Activated T-helper 1 cell treated with anti-CD3 and anti-CD28 coated beads, Interleukin-2, amount 50 U/mL, for 16 hours (primary cell): ENCODE measurements at places on chromosomes 6 and 20.

- no peak for DNase-seq
Observed at GRCh38 chr6:2630359-2630758, 120.4 kb downstream of the MYLK4 start.

GRCh38 chr20:41861772-41862422, 243.7 kb upstream of the CHD6 start:
- no peak for DNase-seq

DNA sequence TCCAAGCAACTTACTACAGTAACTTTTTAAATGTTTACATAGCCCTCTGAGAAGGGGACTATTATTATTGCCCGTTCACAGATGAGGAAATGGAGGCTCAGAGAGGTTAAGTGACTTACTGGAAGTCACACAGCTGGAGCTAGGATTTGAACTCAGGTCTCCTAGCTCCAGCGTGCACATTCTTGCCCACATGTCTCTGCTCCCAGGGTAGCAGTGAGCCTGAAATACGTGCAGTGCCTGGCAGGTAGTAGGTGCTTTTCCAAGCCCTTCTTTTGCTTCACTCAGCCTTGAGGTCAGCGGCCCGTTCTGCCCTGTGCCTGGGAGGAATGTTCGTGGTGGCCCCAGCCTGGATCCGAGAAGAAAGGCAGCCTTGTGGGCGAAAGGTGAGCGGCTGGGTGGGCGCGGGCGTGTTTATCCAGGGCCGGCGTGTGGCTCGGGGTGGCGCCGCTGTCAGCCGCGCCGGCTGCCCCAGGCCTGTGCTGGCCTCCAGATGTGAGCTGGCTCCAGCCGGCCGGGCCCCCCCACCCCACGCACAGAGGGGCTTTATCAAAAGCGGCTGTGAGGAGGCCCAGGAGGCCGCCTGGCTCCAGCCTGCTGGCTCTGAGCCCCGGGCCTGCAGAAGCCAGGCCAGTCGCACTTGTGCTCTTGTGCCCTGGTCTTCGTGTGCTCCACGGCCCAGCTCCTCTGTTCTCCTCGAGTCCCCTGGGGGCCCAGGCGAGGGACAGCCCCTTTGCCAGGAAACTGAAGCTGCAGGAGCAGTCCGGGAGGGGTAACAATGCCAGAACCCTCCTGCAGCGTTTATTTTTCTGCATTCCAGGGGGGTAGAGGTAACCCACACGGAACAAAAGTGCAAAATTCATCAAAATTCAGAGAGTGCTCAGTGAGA, 58.1 kb downstream of the UBE2V1 start:
- DNase-seq: no peak

GRCh38 chr6:70299456-70299855, 3.4 kb downstream of the COL9A1 start:
- DNase-seq: no peak

DNA sequence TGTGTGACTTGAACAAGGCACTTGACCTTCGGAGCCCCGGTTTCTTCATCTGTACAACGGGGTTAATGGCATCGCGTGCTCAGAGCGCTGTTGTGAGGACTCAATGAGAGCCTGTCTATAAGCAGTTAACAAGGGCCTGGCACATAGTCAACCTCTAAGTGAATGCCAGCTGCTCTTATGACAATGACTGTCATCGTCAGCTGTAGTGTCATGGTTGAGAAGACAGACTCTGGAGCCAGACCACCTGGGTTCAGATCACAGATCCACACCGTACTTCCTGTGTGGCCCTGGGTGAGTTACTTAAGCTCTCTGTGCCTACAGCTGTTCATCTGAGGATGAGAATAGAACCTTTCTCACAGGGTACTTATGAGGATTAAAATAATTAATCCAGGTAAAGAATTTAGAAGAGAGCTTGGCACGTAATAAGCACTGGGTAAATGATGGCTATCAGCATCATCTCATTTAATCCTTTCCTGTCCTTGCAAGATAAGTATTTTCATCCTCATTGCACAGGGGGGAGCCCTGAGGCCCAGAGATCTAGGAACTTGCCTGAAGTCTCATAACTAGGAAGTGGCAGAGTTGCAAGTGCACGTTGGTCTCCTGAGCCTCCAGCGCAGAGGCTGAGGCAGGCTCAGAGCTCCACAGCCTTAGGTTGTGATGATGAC, 105.3 kb downstream of the EYA2 start:
- no peak for DNase-seq

- no peak for DNase-seq
Observed at GRCh38 chr6:52283111-52283510, 1.4 kb downstream of the MCM3 start.

GRCh38 chr6:52365317-52365716, 3.4 kb downstream of the PAQR8 start:
- no peak for DNase-seq

- no peak for DNase-seq
Observed at GRCh38 chr6:13360671-13361540, 32.6 kb upstream of the TBC1D7 start.

DNA sequence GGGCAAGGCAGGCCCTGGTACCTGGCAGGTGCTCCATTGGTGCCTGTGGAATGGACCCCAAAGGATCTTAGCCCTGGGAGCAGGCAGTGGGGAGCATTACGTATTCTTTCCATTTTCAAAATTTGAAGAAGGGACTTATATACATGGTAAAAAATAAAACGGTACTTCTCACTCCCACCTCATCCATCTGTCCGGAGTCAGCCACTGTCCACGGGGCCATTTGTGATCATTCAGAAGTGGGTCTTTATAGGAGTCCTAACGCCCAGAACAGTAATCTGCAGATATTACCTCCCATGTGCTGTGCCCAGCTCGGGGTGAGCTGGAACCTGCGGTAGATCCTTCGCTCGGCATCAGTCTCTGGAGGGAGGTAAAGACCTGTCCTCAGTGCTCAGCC, 110.4 kb downstream of the SYCP2 start:
- no peak for DNase-seq

- DNase-seq: no peak
Observed at GRCh38 chr20:22403632-22404361, 180.6 kb downstream of the FOXA2 start.

- DNase-seq: no peak
Observed at GRCh38 chr20:32963176-32963575, 41.1 kb downstream of the SUN5 start.

- DNase-seq: no peak
Observed at GRCh38 chr6:17768881-17769280, 62.2 kb upstream of the NUP153 start.

GRCh38 chr6:164331026-164331425, 916.5 kb downstream of the QKI start:
- DNase-seq: no peak

GRCh38 chr20:20276811-20277530, 90.9 kb upstream of the INSM1 start:
- DNase-seq: no peak

- DNase-seq: no peak
Observed at GRCh38 chr6:122758927-122759334, 20.6 kb upstream of the FABP7 start.

DNA sequence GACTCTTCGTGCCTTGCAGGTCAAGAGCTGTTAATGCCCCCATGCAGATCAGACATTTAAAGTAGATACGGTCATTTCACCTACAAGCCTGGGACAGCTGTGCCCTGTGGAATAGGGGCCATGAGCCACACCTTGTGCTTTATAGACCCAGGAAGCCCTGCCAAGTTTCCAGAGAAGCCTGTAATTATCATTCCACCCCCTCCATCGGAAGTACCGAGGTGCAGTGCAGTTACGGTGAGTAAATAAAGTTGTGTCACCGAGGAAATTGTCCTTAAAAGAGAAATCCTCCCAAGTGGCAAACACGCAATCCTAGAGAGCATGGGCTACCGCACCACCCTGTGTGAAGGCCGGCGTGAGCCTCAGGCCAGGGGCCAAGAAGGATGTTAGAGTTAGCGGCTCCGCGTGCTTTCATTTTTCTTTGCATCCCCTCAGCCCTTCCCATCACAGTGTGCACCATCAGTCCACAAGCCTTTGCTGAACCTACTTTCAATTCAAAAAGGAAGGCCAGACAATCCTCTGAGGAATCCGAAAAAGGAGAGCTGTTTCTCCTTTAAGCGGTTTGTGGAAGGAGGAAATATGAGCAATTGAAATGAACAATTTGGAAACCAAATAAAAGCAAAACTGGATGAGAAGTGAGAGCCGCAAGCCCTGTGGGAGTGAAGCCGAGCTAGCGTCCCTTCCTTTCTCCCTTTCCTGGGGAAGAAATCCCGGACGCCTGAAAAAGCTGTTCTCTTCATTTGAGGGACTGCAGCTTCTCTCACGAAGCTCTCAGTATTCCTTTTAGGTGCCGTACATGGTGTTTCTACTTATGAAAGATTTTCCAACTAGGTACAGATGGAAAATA, 183.3 kb upstream of the PDE10A start:
- no peak for DNase-seq

- no peak for DNase-seq
Observed at GRCh38 chr6:106339334-106340029, 13.9 kb upstream of the ATG5 start.

DNA sequence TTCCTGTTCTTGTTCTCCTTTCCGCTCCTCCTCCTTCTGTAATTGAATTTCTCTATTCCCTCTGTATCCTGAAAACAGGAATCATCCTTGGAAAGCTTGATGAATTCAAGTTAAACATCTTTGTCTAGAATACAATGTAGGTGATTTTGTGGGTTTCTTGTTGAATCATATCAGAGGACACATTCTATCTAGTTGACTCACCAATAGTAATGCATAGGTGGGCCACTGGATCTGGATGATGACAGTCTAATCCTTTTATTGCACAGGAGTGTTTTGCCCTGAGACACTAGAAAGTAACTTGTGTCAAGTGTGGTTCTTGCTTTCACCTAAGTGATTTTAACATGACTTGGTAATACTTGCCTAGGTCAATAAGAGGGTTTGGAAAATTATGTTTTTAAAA, 164.3 kb downstream of the RFPL4B start:
- no peak for DNase-seq

DNA sequence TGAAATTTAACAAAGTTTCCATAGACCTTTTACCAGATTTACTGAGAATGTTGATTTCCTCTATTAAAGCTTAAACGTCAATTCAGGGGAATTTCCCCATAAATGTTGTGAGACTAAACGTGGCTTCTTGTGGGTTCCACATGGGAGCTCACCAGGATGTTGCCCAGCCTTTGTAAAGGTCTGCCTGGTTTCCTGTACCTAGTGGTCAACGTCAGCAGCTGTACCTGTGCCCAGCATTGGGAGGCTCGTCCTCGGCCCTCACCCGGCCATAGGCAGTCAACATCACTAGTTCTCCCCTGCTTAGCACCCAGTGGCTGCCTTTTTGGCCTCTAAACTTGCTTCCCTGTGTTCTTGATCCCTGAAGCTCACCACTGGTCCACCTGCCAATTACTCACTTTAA, 22.1 kb upstream of the CD83 start:
- DNase-seq: no peak

GRCh38 chr6:140731741-140732140, 1357.3 kb upstream of the CITED2 start:
- DNase-seq: no peak

GRCh38 chr20:57180954-57181353, 85.5 kb downstream of the BMP7 start:
- no peak for DNase-seq

- DNase-seq: no peak
Observed at GRCh38 chr6:36025932-36026327, 1.5 kb upstream of the SLC26A8 start.

- no peak for DNase-seq
Observed at GRCh38 chr20:13831476-13831875, 46.6 kb downstream of the NDUFAF5 start.

GRCh38 chr6:89400912-89401399, 11.1 kb downstream of the RRAGD start:
- DNase-seq: no peak

DNA sequence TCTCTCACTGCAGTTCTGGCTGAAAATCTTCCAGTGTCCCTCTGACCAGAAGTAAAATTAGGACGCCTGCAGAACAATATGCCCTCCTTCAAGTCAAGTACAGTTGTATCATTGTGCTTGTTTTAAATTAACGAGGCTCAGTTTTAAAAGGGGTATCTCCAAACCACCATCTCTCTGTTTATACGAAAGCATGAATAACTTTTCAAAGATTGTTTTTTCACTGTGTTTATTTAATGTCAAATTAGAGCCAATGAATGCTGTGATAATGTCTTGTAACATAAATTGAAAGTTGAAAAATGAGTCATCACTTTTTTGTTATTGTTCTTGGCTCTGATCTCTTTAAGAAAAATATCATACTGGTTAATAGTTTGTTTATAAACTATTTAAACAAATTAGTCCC, 230.7 kb upstream of the THEMIS start:
- DNase-seq: no peak

- no peak for DNase-seq
Observed at GRCh38 chr6:21101694-21102093, 491.9 kb upstream of the SOX4 start.

DNA sequence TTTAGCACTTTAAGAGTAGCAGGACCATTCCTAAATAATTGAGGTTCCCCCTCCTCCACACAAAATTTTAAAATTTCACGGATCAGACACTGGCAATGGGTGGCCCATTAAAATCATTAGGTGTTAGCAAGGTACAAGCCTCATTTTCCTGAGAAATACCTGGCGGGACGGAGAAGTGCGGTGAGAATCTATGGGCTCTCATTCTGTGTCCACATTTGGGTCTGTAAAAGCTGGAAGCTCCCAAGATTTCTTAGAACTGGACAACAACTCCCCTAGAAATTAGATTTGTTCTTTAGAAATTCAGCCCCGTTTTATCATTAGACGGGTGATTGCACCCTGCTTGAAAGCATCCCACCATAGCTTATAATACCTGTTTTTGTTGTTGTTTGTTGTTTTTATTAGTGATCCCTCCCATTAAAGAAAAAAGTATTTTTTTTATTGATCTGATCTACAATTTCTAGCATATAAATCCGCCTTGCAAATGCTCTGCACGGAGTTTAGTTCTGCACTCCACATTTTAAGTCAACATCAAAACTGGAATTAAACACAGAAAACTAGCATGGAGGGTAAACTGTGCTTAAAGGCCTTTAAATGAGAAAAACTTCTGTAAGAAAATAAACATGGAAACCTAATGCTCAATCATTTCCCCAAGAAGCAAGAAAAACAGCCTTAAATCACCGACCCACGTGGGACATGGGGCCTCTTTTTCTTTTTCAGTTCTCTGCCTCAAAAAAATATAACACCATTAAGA, 5.7 kb downstream of the SIM1 start:
- no peak for DNase-seq
